ENCODE measurements at places on chromosomes 3 and 15.
A peak's percentile ranks its signal among the peaks of the same experiment; 100 is the strongest.

GRCh38 chr15:40114218-40114617, 5.5 kb upstream of the BMF start:
- DNase-seq: no peak

GRCh38 chr3:171093462-171093861, 66.9 kb upstream of the SLC2A2 start:
- DNase-seq: no peak

DNA sequence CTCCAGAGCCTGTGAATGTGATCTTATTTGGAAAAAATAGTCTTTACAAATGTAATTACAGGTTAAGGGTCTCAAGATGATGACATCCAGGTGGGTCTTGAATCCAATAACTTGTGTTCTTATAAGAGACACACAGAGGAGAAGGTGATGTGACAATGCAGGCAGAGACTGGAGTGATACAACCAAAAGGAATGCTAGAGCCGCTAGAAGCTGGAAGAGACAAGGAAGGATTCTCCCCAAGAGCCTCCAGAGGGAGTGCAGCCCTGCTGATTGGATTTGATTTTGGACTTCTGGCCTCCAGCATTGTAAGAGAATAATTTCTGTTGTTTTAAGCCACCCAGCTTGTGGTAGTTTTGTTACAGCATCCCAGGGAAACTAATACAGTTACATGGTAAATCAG, 9.7 kb downstream of the MYH15 start:
- no peak for DNase-seq

DNA sequence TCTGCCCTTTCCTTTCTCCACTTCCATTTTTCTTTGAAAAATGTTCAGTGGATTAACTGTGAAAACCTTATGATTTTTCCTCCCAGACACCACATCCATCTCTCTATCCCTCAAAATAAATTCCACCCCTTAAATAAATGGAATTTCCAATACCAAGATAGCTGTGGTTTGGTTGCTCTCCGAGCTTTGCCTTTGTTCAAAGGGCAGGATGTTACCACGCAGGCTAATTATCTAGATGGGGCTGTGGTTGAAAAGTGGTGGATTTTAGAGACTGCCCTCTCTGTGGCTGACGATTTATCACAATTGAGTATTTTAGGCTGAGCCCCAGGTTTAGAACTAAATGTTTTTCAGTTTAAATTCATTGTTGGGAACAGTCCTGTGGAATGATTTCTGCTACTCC, 36.9 kb upstream of the CMSS1 start:
- DNase-seq: no peak

DNA sequence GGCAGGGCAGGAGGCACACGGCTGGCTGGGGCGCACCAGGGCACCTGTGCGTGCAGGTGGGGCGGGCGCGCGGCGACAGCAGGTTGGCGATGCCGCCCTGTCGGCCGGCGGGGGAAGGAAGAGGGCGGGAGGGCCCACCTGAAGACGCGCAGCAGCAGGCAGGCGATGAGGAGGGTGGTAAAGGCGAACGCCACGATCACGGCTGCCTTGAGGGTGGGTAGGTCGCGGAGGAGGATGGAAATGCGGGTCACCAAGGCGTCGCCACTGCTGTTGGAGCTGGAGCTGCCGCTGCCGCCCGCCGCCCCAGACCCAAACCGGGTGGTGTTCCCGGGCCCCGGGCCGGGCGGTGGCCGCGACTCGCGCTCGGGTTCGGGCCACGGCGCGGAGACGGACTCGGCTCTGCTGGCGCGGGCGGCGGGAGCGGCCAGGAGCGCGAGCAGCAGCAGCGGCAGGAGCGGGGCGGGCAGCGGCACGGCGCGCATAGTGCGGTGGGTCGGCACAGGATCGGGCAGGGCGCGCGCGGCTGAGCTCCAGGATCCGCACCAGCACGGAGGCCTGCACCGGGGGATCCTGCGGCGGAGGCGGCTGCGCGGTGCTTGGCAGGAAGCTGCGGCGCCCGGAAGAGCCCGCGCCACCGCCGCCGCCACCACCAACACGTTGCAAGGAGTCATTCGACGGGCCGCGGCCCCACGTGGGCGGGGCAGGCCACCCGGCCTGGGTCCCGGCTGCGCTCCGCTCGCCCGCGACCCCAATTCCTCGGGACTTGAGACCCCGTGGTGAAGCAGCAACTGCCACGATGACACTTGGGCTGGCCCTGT, at the start of gene FAM174B:
Gene FAM174B (minus strand): TSS at position 598 of the 818 bp plus-strand sequence.
- DNase-seq: no peak

GRCh38 chr3:39189959-39190269, 2.5 kb downstream of the XIRP1 start:
- peak; percentile 18 for DNase-seq

GRCh38 chr3:8817486-8817885, 48.1 kb upstream of the OXTR start:
- DNase-seq: no peak

DNA sequence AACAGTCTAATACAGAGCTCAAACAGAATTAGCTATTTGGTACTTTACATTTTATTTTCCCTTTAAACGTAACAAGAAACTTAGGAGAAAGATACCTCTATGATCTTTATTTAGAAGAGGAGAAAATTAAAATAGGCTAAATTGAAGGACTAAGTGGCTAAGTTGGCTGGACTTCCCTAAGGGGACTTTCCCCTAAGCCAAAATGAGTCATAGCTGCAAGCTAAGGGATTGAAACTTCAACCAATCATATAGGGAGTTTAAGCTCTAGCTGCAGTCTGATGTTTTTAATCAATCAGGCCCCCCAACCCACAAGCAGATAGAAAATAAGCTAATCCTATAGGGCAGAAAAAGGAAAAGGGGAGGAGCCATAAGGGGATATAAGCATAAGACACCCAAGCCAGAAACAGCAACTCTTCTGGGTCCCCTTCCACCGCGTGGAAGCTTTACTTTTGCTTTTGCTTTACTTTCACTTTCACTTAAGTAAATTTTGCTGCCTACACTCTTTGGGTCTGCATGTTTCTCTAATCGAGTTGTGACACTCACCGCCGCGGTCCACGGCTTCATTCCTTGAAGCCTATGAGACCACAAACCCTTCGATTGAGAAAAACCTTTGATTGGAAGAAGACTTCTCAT, 1108.5 kb upstream of the EPHA6 start:
- DNase-seq: no peak

GRCh38 chr15:70252056-70252950, 154.6 kb upstream of the TLE3 start:
- no peak for DNase-seq

- no peak for DNase-seq
These were observed 26.2 kb downstream of the TRAK1 start for GRCh38 chr3:42117175-42118008.

DNA sequence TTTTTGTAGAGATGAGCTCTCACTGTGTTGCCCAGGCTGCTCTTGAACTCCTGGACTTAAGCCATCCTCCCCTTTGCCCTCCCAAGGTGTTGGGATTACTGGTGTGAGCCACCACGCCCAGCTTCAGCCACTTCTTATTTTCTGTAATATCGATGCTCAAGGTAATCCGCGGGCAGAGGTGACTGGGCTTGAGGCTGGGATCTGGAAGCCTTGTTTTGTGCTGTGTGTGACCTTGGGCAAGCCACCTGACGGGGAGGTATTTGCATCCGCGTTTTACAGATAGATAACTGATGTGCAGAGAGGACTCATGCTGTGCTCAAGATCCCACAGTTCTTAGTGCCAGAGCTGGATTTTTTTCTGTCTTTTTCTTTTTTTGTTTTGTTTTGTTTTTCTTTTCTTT, 27.8 kb upstream of the SEMA4B start:
- DNase-seq: no peak

DNA sequence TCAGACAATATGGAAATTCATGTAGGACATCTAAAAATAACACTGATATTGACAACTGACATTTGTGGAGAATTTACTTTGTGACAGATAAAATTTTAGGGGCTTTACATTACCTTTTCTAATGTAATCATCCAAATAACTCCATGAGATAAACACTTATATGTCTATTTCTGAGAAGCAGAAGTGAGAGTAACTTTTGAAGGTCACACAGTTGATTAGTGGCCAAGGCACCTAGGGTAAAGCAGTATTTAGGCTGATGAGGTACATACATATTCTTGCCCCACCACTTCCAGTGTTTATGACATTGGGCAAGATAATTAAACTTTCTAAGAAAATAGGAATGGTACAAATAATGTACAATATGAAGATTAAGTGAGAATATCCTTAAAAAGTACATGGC, 248.4 kb downstream of the CPNE4 start:
- DNase-seq: no peak

GRCh38 chr3:62876064-62876463, 848 bp upstream of the CADPS start:
- DNase-seq: no peak

- no peak for DNase-seq
These were observed 185.2 kb upstream of the CFAP20DC start for GRCh38 chr3:59234884-59235633.

GRCh38 chr3:147471741-147472140, 62.6 kb downstream of the ZIC1 start:
- DNase-seq: no peak

GRCh38 chr3:36512555-36512954, 132.3 kb downstream of the STAC start:
- DNase-seq: no peak

DNA sequence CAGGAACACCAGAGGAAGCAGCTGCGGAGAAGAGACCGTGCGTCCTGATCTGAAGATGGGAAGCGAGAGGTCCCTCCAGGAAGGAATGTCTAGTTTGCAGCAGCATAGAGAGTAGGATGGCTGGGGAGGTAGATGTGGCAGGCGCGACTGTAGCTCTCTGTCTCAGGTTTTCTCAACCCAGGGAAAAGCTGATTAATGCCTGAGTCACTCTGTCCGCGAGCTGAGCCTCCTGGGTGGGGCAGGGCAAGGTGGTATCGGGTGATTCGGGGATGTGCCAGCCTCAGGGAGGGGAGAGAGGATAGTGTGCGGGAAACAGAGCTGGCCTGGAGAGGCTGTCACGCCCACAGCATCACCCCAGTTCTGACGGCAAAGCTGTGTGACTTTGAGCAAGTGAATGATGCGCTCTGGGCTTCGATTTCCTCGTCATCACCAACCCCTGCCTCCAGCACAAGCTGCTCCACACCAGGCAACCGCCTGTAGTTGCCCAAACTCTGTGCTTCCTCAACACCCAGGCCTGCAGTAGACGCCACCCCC, 28.4 kb downstream of the CPN2 start:
- DNase-seq: no peak

GRCh38 chr3:39125841-39126500, 18.5 kb downstream of the TTC21A start:
- no peak for DNase-seq

DNA sequence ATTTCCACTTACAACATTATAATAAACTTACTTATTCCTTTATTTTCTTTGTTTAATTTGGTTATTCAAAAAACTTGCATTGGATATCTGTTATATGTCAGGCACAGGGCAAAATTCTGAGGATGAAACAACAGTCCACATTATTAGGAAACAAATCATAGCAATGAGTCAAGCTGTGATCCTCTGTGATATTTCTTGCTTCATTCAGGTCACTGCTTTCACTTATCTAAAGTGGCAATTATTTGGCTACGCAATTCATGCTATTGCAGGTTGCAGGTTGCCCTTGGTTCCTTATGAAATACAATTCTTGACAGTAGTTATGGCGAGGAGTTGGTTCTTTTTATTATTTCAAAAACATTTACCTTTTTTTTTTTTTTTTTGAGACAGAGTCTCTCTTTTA, 66.4 kb upstream of the CNTN6 start:
- DNase-seq: no peak

DNA sequence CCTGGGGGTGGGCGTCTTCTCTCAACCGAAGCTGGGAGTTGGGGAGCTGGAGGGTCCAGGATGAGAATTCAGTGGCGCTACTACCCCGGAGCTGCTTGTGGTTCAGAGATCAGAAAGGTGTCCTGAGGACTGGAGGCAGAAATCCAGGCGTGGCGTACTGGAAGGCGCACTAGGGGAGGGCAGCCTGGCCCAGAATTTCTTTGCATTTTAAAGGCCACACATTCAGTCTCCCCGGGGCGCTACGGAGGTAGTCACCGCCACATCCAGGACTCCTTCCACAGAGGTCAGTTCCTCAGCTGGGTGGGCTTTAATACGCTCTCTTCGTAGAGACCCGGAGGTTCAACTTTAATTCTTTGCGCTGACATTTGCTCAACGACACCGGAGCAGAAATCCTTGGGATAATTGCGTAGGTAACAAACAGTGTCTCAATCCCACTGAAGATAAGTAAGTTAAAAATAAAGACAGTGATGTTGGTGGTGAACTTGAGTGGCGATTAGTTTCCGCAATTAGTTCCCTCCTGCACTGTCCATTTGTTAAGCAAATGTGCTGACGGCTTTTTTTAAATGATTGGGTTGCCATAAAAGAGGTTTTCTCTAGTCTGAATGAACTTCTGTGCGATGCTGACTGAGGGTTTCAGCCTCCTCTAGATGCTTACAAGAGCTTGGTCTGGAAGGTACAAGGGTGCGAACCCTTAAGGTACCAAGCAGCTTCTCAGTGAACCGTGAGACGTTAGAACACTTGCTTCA, 535 bp downstream of the MCTP2 start:
- no peak for DNase-seq

DNA sequence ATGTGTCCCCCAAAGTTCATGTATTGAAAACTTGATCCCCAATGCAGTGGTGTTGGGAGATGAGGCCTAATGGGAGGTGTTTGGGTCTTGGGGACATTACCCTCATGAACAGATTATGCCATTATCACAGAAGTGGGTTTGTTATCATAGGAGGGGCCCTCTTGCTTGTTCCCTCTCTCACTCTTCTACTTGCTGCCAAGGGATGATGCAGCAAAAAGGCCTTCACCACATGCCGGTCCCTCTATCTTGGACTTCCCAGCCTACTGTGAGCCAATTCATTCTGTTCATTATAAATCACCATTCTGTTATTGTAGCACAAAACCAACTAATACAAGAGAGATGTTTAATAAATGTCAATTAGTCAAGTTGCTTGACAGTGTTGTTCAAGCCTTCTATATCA, 47.2 kb downstream of the FAM227B start:
- no peak for DNase-seq

GRCh38 chr3:162740941-162741596, 1244.5 kb downstream of the OTOL1 start:
- DNase-seq: no peak
